ENCODE measurements at places on chromosomes 3 and 15.

DNA sequence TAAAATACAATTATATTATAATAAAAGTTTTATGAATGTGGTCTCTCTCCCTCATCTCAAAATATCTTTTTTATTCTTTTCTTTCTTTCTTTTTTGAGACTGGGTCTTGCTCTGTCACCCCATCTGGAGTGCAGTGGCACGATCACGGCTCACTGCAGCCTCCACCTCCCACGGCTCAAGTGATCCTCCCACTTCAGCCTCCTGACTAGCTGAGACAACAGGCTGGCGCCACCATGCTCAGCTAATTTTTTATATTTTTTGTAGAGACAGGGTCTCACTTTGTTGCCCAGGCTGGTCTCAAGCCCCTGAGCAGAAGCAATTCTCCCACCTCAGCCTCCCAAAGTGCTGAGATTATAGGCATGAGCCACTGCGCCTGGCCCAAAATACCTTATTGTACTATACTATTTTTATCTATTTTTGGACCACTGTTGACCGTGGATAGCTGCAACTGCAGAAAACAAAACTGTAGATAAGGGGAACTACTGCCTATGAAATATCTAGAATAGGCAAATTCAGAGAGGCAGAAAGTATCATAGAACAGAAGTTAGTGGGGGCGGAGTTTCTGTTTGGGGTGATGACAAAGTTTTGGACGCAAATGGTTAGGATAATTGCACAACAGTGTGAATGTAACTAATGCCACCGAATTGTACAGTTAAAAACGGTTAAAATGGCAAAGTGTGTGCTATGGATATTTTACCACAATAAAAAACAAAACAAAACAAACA is 66.6 kb downstream of the SLC12A8 start:
- DNase-seq, result no peak

- DNase-seq, result no peak
Observed at GRCh38 chr3:45043728-45044299, 17.7 kb downstream of the CLEC3B start.

DNA sequence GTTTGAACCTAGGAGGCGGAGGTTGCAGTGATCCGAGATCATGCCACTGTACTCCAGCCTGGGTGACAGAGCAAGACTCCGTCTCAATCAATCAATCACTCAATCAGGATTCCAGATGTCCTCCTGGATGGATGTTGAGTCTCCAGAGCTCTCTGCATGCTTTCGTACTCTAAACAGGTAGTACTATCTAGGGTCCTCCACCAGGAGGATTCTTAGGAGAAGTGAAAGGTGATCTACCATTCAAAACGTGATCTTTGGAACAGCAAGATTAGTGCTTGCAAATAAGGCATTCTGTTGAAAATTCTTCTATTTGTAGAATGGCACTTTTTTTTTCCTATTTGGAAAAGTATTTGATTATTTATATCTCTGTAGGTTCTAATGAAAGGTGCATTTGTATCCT is 34.3 kb downstream of the CNOT10 start:
- no peak for DNase-seq

GRCh38 chr15:76996526-76997401 is 1.8 kb downstream of the PSTPIP1 start:
- DNase-seq, result peak; percentile 83

DNA sequence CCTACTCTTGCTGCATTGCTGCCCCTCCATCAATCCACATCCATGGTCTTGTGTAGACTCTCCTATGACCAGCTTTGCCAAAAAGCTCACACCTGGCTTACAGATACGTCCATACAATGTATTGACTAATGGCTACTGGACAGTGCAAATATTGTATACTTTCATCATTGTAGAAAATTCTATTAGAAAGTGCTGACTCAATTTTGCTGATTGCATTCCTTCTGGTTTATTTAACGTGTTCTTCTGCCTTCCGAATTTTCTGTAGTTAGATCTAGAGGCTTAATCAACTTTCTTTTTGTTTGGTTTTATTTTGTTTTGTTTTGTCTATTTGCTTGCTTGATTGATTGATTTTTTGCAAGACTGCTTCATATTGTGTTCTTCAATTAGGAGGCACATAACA is 29.8 kb upstream of the CNOT10 start:
- DNase-seq, result no peak

DNA sequence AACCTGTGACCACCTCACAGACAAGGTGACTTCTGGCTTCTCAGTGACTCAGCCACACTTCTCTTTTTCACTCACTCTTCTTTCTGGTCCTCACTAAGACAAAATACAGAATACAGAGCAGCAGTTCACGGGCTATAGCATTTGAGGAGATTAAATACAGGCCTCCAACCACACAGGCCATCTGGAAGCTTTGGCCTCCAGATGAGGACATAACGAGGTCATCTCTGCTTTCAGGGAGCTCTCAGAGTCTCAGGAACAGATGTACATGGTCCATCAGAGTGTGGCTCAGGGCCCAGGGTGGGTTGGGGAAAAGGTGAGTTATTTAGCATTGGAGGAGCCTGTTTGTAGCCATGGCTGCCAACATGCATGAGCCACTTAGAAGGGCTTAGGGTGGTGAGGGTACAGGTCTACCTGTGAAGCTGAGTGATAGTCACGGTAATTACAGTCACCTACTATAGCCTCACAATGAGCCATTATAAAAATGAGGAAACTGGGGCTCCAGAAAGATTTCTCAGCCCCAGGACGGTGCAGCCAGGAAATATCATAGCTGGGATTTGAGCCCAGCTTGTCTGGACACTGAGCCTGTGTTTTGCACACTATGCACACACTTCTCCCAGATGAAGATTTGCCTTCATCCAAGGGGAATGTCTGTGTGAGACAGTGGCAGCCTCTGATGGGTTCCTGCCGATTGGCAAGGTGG is 159.8 kb upstream of the CTDSPL start:
- DNase-seq, result no peak

Measured in activated CD4-positive, alpha-beta T cell treated with anti-CD3 and anti-CD28 coated beads, Interleukin-10, Interleukin-2, amounts not matched to agents 100 ng/mL and 50 ng/mL, durations not matched to agents 16 hours and 8 hours (primary cell).